Activated T-cell treated with anti-CD3 and anti-CD28 coated beads, Interleukin-2, amount 50 U/mL, for 1 hour (primary cell): ENCODE measurements at places on chromosomes 7 and 10.

DNA sequence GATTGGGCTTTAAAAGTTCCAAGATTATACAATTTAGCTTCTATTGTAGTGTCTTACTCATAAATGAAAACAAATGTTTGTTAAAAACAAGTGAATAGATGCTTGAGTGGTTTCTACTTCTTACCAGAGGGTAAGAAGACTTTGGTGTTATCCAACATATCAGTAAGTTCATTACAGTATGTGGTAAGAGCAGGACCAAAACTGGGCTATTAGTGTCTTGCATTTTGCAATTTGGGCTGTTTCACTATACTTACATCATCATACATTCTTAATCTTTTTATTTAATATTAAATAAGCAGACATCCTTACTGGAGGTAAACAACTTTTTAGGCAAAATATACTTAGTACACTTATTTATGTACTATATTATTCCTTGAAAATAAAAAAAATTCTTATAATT is 248.4 kb upstream of the HGF start:
- no peak for DNase-seq

GRCh38 chr7:38465956-38466355 is 165.2 kb downstream of the AMPH start:
- no peak for DNase-seq

GRCh38 chr10:13707156-13707881 is 120.6 kb downstream of the PRPF18 start:
- peak; percentile 23 for DNase-seq

DNA sequence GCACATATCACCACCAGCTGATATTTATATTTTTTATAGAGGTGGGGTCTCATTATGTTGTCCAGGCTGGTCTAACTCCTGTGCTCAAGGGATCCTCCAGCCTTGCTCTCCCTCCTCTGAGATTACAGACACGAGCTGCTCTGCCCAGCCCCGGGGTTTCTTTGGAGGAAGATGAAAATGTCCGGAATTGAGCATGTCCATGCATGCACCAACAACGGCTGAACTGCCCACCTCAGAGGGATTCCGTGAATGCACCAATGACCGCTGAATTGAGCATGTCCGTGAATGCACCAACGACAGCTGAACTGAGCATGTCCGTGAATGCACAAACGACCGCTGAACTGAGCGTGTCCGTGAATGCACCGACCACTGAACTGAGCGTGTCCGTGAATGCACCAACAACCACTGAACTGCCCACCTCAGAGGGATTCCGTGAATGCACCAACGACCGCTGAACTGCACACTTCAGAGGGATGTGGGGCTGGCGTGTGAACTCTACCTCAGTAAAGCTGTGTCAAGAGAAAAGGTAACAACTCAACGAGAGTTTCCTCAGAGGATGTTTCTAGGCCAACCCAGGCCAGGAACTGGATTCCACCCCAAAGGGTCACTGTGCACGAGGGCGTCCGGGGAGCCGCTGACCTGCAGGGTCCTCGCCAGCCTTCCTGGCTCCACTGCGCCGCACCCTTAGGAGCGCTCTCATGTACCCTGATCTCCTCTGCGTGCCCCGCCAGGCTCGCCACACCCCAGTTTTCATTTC is 34.9 kb upstream of the INPP5A start:
- DNase-seq: no peak

DNA sequence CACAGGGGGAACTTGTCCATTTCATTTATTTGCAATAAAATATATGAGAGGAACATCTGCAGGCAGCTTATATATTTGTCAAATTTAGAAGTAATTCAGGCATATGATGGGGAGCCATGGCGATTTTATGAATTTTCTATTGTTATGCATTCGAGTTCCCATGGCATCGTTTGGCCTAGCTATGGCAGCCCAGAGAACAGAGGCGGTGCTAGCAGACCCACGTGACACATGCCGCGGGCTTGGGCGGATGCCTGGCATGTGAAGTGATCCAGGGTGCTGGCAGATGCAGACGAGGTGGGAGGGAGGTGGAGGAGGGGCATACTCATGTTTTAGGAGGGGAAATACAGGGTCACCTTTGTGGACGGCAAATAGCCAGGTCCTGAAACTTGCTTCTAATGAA is 560.0 kb upstream of the GALNT17 start:
- no peak for DNase-seq

- DNase-seq: no peak
Observed at GRCh38 chr7:156493942-156494341, 146.6 kb upstream of the RNF32 start.

DNA sequence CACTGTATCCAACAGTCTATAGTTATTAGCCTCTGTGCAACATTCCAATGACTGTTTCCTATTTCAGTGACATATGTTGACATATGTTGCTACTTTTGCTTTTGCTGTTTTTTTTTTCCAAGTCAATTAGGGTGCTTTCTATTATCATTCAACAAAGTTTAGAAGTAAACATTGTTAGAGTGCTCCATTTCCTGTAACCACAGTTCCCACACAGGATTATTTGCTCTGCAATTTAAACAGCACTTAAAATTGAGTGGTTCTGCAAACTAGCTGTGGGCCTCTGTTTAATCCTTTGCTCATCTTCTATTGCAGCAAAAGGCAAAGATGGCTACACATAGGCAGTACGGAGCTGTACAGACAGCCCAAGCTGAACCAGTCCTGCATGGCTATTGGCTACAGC is 46.5 kb upstream of the PTN start:
- no peak for DNase-seq
